Fibroblast of the conjunctiva (primary cell): ENCODE measurements at places on chromosomes 6 and 20.

GRCh38 chr6:25387483-25387882 lies 108.3 kb downstream of the CARMIL1 start:
- no peak for DNase-seq

GRCh38 chr6:133959667-133960368 lies 6.8 kb downstream of the TBPL1 start:
- no peak for DNase-seq

DNA sequence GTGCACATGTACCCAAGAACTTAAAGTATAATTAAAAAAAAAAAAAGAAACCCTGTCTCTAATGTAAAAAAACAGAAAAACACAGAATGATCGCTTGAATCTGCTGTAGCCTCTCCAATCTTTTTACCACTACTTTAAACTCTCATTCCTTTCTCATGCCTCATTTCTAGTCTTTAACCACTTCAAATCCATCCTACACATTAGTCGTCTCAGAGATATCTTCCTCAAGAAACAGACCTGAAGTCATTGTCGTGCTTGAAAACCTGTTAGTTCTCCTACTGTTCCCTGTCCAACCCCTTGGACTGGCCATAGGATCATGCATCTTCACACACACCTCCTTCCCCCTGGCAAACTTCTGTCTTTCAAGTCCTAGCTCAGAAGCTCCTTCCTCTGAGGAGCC lies 112.1 kb upstream of the BCLAF1 start:
- DNase-seq, result no peak

DNA sequence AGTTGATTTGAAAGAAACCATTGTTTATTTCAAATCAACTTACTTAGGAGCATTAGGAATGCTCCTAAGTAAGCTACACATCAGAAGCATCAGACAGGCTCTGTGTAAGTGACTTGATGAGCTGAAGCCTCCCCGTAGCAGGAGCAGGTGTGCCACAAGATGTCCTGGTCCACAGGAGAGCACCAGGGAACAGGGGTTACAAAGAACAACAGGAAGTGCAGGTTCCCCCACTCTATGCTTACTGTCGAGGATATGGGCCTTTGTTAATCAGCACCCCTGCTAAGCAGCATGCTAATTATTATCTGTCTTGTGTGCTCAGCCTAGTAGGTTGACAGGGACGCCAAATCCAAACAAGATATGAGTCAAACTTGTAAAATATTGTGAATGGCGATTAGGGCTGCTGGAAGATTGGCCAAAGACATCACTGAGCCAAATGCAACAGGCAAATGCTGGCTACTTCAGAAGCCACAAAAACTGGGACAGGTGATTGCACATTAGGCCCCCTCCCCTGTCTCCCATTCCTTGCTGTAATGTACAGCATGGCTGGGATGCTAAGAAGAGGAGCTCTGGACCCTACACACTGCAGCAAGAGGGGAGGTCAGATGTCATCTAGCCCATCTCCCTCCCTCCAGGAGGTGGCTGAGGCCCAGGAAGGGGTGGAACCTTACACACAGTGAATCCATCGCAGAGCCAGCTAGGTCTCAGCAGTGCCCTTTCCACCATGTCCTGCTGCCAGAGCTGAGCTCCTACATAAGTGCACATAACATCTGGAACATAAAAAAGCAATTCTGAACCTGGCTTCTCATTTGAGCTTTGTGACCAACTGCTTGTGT lies 939 bp downstream of the TGM3 start:
- no peak for DNase-seq
